ENCODE measurements at places on chromosomes 7 and 10.

GRCh38 chr7:117835016-117835664, 38.1 kb downstream of the CTTNBP2 start:
- no peak for DNase-seq

- DNase-seq: no peak
Measured at GRCh38 chr7:137970253-137970975, 31.5 kb downstream of the CREB3L2 start.

GRCh38 chr7:150668472-150668911, 17.0 kb upstream of the GIMAP2 start:
- DNase-seq: no peak

DNA sequence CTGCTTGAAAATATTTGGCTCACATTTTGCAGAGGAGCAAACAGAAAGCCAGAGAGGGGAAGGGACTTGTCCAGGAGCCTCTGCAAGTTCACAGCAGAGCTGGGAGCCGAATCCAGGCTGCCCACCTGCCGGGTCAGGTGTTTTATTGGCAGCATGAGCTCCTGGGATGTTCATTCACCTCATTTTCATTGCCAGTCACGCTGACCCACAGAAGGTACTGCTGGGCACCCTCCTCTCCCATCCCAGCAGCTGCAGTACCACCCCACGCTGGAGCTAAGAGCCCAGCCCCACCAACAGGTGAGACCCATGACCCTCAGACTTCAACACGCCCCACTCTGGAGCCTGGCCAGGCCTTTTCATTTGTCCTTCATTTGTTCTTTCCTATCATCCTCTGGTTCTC, 102.7 kb downstream of the GRID1 start:
- no peak for DNase-seq

DNA sequence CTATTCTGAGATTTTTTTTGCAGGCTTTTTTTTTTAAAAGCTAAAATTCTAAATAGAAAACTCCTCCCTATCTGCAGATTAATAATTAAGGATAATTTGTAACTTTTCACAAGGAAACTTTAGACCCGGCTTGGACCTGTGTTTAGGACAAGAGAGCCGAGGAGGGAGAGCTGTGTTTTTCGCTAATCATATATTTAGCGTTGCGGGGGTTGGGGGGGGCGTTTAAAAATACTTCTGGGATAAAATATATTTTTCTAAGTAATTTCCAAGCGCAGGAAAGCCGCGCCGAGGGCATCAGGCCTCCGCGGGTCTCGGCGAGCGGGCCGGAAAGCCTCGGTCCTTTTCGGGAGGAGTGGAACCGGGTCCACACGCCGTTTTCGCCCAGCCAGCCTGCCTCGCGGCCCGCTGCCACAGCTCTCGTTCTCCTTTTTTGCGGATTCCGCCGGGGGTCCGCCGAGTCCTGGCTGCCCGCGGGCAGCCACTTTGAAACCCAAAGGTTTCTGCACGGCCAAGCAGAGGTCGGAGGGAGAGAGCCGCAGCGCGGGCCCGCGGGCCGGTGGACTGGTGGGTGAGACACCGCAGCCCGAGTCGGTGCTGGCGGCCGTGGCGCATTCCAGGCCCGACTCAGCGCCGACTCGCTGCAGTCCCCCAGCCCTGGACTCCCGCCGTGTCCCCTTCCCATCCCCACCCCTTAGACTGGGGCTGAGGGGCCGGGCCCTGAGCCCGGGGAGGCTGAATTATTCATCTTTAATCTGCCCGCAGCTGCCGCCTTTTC, 2.3 kb downstream of the PAX2 start:
- DNase-seq: no peak

DNA sequence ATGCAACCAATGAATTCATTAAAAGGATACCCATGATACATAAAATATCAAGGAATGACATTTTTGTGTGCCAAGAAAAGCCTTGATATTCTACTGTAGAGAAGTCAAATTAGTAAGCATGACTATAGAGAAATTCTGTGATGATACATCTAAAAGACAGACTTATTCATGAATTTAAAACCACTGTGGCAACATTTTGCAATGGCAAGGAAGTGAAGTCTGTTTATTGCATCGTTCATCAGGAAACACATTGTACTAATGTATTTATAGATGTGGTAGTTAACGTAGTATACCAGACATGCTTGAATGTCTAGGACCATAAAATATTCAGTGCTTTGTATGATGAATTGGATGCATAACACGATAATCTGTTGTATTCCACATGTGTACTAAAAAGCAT, 9.3 kb upstream of the CLEC5A start:
- DNase-seq: no peak

GRCh38 chr10:100664316-100665149, 80.8 kb upstream of the PAX2 start:
- no peak for DNase-seq

GRCh38 chr7:45178241-45179225, 20.9 kb downstream of the RAMP3 start:
- no peak for DNase-seq

DNA sequence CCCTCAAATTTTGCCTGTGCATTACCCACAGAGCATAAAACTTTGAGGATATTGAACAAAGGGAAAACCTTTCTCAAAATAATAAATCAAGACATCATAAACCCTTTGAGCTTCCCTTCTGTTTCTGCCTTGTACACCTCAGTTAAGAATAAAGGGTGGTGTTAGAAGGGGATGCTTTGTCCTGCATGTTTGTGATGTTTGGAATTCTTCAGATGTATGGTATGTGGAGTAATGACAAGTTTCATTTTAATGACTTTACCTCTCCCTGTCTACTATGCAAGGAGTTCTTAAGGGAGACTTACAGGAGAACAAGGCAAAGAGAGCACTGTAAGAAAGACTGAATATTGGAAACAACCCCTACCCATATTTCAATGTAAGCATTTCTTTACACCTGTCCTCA, 99.2 kb downstream of the HECW1 start:
- no peak for DNase-seq

DNA sequence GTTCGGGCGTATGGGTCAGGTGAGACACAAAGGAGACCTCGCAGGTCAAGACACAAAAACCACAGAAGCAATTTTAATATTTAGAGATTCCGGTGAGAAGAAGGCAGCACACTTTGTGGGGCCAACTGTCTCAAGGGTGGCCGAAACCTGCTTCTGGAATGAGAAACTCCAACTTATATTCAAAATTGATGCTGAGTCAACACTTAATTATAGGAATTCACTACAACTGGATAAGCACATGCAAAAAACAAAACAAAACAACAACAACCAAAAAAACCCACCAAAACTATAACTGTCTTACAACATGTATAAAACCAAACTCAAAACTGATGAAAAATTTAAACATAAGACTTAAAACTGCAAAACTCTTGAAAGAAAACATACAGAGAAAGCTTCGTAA, 593.3 kb downstream of the POM121L12 start:
- no peak for DNase-seq

DNA sequence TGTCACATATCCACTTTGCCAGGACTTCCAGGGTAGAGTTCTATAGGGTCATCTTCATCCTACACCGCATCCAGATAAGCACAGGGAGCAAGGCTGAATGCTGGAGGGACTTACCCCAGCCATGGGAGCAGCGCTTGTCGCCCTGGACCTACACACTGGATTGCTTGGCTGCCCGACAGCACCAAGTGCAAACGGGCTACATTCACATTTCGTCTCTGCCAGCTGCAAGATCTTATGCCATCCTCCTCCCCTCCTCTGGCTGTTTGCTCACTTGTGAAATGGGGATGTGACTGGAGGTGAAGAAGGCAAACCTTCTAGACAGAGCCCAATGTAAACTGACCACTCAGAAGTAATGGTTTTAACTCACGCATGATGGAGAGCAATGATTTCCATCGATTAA, 1.0 kb downstream of the DDC start:
- no peak for DNase-seq

DNA sequence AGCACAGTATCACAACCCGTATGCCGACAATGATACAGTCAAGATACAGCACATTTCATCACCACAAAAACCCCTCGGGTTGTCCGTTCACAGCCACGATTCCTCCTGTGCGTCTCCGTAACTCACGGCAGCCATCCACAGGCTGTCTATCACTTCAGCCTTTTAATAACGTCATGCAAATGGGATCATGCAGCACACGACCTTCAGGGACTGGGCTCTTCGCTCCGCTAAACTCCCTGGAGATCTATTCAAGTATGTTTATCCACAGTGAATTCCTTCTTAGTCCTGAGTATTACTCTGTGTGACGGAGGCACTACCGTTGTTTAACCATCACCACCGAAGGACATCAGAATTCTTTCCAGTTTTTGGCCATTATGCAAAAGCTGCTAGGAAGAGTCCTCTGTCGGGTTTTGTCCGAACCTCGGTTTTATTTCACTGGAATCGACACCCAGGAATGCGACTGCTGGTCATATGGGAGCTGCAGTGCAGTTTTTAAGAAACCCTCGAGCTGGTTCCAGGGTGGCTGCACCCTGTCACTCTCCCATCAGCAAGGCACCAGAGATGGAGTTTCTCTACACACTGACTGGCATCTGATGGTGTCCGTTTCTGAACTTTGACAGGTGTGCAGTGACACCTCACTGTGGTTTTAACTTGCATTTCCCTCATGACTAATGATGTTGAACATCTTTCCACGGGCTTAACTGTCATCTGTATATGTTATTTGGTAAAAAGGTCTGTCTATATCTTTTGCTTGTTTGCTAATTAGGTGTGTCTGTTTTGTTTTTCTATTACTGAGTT, 193.6 kb downstream of the MAD1L1 start:
- no peak for DNase-seq

- no peak for DNase-seq
Measured at GRCh38 chr10:128036011-128036615, 90.1 kb downstream of the MKI67 start.

DNA sequence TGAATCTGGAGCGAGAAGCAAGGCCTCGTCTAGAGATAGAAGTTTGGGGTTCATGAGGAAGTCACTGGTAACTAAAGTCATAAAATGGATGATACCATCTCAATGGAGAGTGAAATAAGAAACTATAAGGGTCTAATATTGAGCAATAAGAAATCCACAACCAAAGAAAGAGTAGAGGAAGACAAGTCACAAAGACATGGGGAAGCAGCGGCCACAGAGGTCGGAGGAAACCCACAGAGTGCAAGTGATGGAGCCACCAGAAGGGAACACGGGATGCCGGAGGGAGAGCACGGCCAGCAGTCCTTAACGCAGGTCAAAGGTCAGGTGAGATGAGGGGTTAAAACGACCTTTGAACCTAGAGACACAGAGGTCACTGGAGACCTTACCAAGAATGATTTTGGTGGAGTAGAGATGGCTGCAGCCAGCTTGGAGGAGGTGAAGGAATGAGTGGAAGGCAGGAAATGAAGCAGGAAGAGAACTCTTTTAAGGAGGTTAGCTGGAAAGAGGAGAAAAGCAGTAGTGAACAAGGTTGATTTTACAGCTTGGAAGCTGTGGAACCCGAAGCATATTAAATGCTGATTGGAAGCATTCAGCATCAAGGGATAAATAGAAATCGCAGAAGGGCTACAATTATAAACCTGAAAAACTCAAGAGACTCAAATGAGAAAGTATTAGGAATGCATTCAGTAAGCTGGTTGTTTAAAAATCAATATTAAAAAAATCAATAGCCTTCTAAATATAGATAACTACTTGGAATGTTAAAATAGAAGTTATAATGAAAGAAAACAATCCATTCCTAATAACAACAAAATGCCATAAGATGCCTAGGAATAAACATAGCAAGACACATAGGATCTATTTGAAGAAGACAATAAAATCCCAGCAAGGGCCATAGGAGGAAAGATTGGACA, 93.7 kb downstream of the SVOPL start:
- DNase-seq: no peak

DNA sequence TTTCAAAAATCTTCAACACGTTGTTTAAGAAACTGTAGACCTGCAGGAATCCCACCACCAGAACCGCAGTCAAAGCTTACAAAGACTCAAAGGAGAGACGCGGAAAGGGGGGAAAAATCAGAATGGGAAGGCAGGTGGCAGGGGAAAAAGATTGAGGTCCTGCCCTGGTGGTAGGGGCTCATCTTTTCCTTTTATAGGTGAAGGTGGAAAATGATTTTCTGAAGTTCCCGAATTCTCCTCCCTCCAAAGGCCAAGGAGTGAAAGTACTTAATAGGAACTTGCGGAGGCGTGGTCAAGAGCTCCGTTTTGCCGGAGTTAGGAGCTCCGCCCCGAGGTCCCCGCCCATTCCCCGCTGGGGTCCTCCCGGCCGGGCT, 724 bp downstream of the BBIP1 start:
- DNase-seq: peak; percentile 69

GRCh38 chr7:23276376-23276775, 22.8 kb upstream of the MALSU1 start:
- DNase-seq: no peak

GRCh38 chr10:91642831-91643692, 10.2 kb upstream of the PPP1R3C start:
- no peak for DNase-seq

DNA sequence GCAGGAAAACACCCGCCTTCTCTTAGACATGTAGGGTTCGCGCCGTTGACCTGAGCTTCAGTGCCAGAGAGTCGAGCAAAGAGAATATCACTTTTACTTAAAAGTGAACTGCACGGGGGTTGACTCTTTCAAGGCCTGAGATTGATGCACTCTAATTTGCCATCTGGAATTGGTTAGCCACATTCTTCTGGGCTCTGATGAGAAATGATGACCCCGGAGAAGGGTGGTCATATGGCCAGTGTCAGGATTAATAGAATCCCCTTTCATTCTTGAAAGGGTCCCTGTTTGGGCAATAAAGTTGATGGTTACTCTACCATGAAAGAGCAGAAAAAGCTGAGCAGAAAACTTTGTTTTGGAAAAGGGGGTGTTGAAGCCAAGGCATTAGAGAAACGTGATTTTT, 31.2 kb downstream of the GRK5 start:
- DNase-seq: no peak

DNA sequence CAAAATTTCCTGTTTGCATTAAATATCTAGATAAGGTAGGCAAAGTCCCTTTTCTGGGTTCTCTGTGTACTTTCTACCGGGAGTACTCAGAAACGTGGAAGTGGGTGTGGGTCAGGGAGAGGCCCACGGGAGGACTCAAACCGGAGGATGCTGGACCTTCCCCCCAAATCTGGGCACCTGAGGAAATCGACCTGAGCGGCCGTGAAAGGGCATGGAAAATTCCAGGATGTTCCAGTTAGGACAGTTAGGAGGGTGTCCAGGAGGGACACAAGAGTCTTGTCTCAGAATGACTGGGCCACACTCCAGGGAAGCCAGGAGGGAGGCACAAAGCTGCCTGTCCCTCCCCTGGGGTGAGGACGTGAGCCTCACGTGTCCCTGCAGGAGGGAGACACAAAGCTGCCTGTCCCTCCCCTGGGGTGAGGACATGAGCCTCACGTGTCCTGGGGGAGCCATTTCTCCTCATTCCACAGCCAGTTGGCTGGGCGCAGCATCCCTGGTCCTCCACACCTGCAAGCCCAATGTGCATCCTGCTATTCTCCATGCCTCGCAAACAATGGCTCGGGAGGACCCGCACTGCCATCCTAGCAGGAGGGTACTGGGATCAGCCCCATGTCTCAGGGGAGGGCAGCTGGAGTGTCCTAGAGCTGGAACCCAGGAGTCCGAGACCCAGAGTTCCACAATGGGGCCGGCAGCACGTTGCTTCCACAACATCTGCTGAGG, 190.5 kb upstream of the PPP2R2D start:
- no peak for DNase-seq

GRCh38 chr10:75542084-75542483, 110.7 kb downstream of the LRMDA start:
- DNase-seq: no peak

- no peak for DNase-seq
Measured at GRCh38 chr7:50533866-50534265, 31.3 kb downstream of the DDC start.

- DNase-seq: no peak
Measured at GRCh38 chr10:31557854-31558253, 238.8 kb downstream of the ZEB1 start.

- no peak for DNase-seq
Measured at GRCh38 chr10:133439517-133440461, 14.0 kb upstream of the SCART1 start.

GRCh38 chr7:102055181-102055976, 231.3 kb upstream of the SH2B2 start:
- DNase-seq: no peak
